Islet precursor cell (in vitro differentiated cells): ENCODE measurements at places on chromosomes 12 and 14.

DNA sequence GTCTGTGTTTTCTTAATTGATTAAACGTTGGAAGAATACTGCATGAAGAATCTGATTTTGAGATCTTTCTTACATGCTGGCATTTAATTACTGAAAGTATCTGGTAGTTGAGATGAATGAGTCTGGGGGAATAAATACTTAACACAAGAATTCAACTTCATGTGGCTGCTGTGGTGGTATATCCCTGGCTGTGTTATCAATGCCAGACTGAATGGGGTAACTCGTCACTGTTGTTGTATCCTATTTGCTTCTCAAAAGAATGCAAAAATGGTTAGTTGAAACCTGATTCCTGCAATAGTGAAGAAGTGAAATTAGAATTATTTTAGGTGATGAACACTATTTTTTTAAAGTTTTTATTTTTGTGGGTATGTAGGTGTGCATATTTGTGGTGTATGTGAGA, 72.5 kb downstream of the HMGA2 start:
- no peak for DNase-seq

GRCh38 chr14:96905065-96905464, 107.9 kb downstream of the VRK1 start:
- no peak for DNase-seq

GRCh38 chr14:58327019-58327418, 28.7 kb downstream of the ARID4A start:
- no peak for DNase-seq

GRCh38 chr12:106631150-106631549, 48.3 kb downstream of the RFX4 start:
- no peak for DNase-seq

GRCh38 chr14:94113908-94114588, 3.5 kb downstream of the IFI27 start:
- peak; percentile 38 for DNase-seq

DNA sequence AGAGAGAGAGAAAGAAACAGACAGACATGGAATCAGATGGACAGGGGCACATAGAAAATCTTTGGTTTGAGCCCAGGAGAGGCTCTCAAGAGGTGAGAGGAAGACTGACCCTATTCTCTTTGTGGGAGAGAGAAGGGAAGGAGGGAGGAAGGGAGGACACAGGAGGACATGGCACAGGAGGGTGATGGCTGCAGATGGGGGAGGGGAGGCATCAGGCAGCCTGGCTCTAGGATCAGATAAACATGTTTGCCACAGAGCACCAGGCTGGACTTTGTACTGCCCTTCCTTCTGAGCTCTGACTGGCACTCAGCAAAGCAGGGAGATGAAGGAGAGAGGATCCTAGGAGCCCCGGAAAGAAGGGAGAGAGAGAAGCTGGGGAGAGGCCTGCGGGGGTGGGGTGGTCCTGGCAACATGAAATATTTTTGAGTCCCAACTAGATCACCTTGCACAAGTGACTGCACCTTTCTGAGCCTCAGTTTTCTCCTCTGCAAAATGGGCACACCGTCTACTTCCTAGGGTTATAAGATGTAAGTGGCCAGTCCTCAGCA, 6.1 kb downstream of the HNF1A start:
- DNase-seq, result no peak

GRCh38 chr12:4852911-4853310, 56.8 kb upstream of the KCNA1 start:
- DNase-seq, result peak; percentile 47
